Mesenteric fat pad (tissue), 1 donor: ENCODE measurements at places on chromosomes 2 and 18.

DNA sequence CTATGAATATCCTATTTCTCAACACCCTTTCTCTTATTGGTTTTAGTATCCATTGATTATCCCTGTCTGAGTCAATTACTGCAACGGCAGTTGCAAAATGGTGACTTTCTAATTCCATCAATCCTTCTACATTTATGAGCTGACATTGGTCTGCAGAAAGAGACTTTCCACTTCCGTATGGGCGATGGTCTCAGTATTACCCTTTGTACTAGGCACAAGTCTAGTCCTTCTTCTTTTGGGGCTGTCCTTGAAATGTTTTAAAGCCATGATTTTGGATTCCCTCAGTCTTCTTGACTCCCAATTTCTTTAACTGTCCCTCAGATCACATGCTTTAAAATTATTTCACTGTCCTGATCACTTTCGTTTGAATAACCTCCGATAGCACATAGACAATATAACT is 32.7 kb upstream of the SOCS6 start:
- no peak for DNase-seq

DNA sequence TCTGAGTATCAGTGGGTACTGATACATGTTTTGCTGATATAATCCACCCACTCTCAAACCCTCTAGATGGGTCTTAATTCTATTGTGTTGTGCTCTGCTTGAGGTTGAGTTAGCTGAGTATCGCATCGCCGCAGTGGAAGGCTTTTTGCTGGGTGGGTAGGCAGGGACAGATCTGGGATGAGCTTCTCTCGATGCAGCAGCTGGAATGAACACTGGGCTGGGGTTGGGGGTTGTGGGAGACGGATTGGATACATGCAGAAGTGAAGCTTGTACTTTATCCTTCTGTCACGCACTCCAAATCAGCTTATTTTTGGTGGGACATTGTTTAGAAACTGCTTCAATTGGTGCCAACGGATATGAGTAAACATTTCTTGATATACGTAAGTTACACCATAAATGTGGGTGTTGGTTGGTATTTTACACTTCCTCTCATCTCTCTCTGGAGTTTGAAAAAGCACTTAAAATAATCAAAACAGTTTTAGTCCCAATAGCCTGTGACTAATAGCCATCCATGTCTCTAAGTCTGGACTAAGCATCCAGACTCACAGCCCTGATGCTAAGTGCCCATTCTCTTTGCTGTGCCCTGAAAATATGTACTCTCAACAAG is 107.1 kb downstream of the POLE4 start:
- DNase-seq: no peak

DNA sequence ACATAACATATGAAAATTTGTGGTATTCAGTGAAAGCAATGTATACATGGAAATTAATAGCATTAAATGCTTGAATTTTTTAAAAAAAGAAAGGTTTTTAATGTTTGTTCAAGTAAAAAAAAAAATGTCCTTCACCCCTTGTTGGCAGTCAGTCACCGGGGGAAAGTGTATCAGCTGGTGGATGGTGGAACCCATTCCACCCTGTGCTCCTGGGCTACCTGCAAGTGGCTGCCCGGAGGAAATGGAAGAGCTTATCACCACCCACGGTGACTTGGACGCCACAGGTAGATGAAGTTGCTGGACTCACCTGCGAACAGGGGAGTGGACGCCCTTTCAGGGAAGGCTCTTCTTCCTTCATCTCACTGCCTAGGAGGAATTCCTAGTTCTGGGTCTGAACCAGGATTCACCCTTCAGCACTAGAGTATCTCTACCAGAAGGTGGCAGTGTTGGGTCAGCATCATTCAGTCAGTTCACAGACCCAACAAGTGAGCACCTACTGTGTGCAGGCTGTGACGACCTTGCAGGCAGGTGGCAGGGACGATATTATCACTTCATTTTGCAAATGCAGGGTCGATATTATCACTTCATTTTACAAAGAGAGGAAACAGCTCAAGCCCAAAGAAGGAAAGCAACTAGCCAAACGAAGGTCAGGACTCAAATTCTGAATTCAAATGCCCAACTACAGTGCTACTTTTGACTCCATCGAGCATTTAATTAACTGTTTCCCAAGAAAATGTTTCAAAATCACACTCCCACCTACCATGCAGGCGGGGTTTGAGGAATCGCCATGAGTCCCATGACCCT is 35.8 kb downstream of the CIB4 start:
- no peak for DNase-seq

GRCh38 chr2:23385748-23386338 is 864 bp downstream of the KLHL29 start:
- DNase-seq: no peak

DNA sequence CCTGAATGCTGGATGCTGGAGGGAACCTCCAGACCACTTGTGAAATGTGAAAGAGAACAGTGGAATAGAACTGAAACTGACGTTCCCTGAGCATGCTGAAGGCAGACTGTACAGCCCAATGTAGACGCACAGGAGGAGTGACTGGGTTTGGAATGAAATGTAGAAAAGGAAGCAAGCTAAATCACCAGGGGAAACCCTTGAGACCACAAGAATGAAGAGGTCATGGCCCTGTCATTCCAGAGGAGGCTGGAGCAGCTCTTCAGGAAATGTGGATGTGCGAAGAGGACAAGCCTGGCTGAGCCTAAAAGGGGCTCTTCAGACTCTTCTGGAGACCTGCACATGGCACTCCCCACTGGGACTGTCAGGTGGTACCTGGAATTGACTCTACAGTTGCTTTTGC is 118.5 kb upstream of the ALPP start:
- DNase-seq: no peak

- no peak for DNase-seq
These were observed 489.3 kb downstream of the ZNF516 start for GRCh38 chr18:76005632-76006208.

DNA sequence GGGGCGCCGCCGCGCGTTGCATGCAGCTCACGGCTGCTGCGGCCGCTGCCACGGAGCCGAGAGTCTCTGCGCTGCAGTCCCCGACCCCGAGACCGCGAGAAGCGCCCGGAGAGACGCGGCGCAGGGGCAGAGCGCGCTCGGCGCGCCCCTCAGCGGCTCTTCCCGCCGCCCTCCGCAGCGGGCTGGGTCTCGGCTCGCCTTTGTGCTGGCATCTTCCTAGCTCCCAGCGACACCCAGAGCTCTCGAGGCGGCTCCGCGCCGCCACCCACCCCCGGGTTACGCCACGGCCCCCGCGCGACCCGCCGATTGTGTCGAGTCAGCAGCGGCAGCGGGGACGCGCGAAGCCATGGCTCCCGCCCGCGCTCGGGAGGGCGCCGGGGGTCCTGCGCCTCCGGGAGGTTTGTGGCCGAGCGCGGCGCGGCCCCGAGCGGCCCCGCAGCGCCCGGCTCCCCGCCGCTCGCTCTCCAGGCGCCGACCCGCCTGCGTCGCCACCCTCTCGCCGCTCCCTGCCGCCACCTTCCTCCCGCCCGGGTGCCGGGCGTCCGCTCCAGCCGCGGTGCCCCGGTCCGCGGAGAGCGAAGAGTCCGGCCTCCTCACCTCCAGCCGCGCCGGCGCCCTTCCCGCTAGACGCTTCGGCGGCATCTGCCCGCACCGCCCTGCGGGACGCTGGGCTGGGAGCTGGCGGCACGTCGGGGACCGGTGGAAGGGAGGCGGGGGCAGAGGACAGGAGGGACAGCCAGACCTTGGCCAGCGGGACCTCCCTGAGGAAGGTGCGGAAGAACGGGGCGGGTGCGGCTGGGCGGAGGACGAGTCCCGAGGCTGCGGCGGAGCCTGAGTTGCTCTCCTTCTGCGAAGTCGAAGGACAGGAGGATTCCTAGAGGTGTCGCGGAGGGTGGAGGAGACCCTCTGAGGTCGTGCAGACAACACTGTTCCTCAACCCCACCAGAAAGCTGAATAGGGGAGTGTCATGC is 46.3 kb upstream of the CCDC150 start:
- no peak for DNase-seq

DNA sequence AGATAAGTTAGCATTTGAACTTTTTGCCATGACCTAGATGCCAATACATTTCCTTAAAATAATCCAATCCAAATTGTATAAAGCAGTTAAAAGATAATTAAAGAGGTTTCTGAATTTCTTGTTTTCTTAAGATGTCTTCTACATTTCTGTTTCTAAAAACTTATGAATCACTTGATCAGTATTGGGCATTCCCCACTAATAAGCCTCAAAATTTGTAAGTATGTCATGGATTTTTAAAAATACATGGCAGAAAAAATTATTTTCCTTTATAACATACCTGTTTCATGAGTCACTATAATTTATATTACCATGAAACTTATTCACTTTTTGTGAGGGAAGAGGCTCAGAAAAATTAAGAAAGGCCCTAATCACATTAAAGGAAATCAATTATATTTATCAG is 90.3 kb upstream of the TFPI start:
- no peak for DNase-seq

- DNase-seq: no peak
These were observed 252.4 kb upstream of the ZNF521 start for GRCh38 chr18:25604196-25604893.

DNA sequence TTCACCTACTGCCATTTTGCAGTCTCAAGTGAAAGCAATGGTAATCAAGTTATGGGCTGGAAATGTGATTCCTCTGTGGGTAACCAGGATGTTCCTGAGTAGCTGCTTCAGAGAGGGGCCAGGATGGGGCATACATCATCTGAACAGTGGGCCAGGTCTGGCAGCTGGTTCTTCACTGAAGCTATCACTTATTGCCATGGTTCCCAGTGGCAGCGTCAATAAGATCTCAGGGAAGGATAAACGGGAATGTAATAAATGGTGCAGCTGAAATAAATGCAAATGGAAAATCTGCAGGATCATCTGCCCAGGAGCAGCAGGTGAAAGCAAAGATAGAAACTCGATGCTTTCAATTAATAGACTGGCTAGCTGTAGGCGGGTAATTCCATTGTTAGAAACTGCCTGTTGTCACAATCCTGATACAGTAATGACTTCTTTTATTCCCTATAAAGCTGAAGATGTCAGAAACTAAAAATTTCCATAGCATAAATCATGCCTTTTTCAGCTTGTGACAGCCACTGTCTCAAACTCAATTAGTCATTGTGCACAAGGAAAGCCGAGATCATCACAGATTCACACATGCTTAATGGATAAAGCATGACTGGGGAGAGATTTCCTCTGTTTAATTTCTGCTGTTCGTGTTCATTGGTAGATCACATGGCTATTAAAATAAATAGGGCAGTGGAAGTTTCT is 56.2 kb upstream of the CCDC85A start:
- no peak for DNase-seq

GRCh38 chr18:8426401-8426800 is 182.8 kb upstream of the RAB12 start:
- no peak for DNase-seq

GRCh38 chr2:39411181-39411944 is 25.7 kb downstream of the MAP4K3 start:
- DNase-seq: no peak

- DNase-seq: no peak
These were observed 41.1 kb downstream of the LDAH start for GRCh38 chr2:20781656-20782265.

DNA sequence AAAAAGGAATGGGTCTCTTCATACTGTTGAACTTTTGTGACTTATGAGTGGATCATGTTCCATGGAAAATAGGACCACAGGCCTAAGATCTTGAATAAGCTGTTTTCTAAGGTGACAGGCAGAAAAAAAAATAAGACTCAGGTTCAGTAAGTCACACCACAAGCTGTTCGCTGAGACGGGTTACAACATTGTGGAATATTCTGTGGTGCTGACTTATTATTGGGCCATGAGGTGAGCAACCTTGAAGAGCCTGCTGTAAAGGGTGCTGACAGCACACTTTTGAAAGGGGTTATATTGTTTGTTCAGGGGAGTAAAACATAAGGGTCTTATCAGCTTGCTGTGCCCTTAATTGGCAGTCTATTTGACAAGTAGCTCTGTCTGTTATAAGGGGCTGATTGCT is 439.8 kb upstream of the SLC14A2 start:
- no peak for DNase-seq

- DNase-seq: no peak
These were observed 25.1 kb upstream of the IL1R1 start for GRCh38 chr2:102117472-102117858.

GRCh38 chr18:13501891-13502290 is 224.5 kb downstream of the FAM210A start:
- DNase-seq: peak; percentile 12

DNA sequence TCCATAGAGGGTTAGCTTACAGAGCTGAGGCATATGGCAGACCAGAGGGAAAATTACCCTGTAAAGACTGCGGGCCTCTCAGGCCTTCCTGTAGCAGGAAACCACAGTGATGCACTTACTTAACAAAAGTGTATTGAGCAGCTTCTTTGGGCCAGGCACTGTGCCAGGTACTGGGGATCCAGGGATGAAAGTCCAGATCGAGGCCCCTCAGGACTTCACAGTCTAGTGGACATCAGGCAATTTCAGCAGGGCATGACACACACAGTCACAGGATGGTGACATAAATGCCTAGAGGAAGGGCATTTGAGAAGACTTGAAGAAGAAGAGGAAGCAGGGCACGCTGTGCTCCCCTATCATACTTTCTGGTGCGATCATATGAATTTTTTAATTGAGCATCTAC is 71.7 kb downstream of the MARCO start:
- DNase-seq: no peak

- no peak for DNase-seq
These were observed 109.9 kb upstream of the CD302 start for GRCh38 chr2:159907909-159908308.

DNA sequence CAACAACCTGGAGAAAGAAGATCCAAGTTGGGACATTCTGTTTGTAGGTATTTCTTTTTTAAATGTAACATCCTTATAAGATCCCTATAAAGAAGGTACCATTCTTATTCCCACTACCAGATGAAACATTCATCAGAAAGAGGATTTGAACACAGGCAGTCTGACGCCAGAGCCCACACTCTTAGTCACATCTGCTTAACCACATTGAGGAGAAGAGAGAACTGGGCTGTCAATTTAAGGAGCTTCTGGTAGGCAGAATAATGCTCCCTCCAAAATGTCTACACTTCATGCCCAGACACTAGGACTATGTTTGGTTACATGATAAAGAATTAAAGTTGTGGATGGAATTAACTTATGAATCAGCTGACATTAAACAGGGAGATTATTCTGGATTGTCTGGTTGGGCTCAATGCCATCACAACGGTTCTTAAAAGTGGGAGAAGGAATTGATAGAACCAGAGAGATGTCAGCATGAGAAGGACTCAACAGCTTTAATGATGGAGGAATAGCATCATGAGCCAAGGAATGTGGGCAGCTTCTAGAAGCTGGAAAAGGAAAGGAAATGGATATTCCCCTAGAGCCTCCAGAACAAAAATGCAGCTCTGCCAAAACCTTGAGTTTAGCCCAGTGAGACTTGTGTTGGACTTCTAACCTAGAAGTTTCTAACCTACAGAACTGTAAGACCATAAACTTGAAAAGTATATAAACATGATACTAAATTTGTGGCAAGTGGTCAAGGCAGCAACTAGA is 82.2 kb downstream of the KLF7 start:
- no peak for DNase-seq

DNA sequence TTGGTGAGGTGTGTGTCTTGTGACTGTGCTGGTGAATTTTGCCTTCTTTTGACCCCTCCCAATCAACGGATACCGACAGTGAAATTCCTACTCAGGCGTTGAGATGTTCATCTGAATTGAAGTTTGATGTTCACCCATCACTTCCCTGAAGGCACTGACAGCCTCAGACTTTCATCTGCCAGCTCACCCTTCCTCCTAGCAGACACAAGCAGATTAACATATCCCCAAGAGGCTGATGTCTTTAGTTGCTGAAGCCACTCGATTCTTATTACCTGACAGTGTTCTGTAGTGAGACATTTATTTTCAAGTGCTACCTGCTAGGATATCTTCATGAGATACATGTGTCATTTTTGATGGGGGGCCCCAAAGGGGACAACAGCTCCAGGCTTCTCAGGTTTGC is 1330.1 kb upstream of the PIK3C3 start:
- DNase-seq: no peak
